Activated CD8-positive, alpha-beta memory T cell treated with anti-CD3 and anti-CD28 coated beads, Interleukin-2, amount 10 ng/mL, durations not matched to agents 7 days and 5 days (primary cell): ENCODE measurements at places on chromosomes 12 and 14.
A peak's percentile ranks its signal among the peaks of the same experiment; 100 is the strongest.

DNA sequence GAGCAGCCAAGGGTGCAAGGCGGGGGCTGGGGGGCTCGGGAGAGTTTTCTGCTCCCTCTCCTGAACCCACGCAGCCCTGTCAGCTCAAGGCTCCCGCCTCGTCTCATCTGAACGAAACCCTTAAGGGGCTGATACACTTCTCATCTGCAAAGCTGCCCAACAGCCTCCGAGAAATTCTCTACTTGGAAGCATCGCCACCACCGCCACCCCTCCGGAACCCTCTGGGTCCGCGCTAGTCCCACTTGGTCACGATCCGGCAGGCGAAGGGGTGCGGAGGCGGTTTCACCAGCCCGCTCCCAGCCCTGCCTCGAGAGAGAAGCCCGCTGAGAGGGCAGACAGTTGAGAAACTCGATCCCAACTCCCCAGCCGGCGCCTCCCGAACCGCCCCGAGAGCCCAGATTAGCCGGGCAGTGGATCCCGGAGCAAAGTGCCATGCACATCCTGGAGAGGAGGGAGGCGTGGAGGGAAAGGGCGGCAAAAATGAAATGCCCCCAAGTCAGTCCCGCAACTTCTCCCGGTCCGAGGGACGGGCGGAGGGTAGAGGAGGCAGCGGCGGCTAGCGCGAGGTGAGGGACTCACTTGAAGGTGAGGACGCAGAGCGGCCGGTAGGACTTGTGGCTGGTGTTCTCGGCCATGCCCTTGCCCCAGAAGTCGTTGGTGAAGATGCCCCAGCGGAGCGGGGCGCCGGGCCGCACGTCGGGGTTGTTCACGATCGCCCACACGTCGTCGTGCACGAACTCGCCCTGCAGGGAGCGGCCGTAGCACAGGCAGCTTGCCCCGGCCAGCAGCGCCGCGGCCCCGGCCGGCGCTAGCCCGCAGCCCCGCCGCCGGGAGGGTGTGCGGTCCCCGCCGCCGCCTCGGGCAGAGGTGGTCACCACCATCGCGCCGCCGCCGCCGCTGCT is 620 bp downstream of the TMTC1 start:
- H3K4me1 ChIP-seq: peaks cover 8% of the 10 kb centered on the region
- no peak for DNase-seq
- no peak overlapping the region for H3K27ac ChIP-seq
- no peaks in the 10 kb centered on the region for H3K36me3 ChIP-seq
- peaks cover 47% of the 10 kb centered on the region for H3K27me3 ChIP-seq

DNA sequence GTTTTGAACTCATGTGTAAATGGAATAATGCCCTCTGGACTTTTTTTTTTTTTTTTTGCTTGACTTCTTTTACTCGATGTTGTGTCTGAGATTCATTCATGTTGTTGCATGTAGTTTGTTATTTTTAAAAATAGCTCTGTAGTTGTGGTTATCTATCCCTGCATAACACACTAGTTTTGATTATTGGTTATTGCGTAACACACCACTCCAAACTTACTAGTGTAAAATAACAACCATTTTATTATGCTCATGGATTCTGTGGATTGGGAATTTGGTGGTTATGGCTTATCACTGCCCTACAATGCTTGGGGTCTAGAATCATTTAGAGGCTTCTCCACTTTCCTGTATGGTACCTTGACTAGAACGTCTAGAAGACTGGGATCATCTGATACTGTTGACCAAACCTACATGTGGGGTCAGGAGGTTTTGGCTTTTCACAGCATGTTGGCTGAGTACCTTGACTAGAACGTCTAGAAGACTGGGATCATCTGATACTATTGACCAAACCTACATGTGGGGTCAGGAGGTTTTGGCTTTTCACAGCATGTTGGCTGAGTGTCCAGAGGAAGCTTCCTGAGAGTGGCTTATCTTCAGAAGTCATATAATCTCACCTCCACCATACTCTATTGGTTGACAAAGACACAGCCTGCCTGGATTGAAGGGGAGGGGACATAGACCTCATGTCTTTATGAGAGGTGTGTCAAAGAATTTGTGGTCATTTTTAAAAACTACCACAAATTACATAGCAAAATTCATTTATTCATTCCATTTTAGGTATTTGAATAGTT is 11.6 kb downstream of the VRK1 start:
- peaks cover 48% of the 10 kb centered on the region for H3K4me1 ChIP-seq
- no peak overlapping the region for H3K27ac ChIP-seq
- H3K36me3 ChIP-seq: peaks cover 35% of the 10 kb centered on the region
- no peak overlapping the region for H3K4me3 ChIP-seq
- H3K27me3 ChIP-seq: no peaks in the 10 kb centered on the region
- DNase-seq: no peak

GRCh38 chr14:76917745-76918255 is 91.6 kb downstream of the LRRC74A start:
- DNase-seq: no peak
- no peak overlapping the region for H3K4me3 ChIP-seq
- no peaks in the 10 kb centered on the region for H3K27me3 ChIP-seq
- H3K27ac ChIP-seq: no peak overlapping the region

DNA sequence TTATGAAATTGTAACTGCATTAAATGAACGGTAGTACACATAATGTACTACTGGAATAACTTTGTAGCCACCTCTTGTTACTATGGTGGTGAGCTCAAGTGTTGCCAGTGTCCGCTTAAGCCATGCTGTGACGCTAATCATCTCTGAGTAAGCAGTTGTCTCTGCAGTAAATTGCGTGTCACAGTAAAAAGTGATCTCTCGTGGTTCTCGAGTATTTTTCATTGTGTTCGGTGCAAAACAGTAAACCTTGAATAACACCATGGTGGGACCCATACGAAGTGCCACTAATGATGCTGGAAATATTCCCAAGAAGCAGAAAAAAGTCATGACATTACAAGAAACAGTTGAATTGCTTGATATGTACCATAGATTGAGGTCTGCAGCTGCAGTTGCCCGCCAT is 524.8 kb downstream of the SOX5 start:
- no peaks in the 10 kb centered on the region for H3K4me1 ChIP-seq
- H3K36me3 ChIP-seq: no peaks in the 10 kb centered on the region
- H3K4me3 ChIP-seq: no peak overlapping the region
- H3K27ac ChIP-seq: no peak overlapping the region
- H3K27me3 ChIP-seq: no peaks in the 10 kb centered on the region
- DNase-seq: no peak

DNA sequence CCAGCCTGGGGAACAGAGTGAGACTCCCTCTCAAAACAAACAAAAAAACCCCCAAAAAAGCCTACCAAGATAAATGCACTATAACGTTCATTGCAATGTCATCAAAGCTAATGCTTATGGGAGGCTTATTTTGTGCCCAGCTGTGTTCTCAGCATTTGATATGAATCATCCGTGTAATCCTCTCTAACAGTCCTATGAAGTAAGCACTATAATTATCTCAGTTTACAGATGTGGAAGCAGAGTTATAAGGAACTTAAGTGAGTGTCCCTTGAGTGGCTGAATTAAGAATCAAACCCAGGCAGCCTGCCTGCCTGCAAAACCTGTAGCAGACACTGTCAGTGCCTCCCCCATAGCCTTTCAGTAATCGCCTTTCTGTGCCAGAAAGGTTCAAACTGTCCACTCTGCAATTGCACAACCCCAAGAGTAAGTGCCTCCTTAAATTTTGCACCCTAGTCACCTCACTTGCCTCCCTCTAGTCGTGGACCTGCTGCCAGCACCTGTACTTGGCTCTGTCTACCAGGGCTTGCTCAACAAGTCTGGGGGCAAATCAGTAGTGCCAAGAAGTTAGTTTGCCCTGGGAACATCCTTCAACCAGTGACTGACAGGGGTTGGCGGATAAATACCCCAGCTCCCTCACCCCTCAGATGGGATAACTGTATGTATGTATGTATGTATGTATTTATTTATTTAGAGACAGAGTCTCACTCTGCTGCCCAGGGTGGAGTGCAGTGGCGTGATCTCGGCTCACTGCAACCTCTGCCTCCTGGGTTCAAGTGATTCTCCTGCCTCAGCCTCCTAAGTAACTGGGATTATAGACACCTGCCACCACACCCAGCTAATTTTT is 23.8 kb upstream of the PPP1CC start:
- H3K27me3 ChIP-seq: no peaks in the 10 kb centered on the region
- DNase-seq: no peak
- H3K27ac ChIP-seq: no peak overlapping the region

DNA sequence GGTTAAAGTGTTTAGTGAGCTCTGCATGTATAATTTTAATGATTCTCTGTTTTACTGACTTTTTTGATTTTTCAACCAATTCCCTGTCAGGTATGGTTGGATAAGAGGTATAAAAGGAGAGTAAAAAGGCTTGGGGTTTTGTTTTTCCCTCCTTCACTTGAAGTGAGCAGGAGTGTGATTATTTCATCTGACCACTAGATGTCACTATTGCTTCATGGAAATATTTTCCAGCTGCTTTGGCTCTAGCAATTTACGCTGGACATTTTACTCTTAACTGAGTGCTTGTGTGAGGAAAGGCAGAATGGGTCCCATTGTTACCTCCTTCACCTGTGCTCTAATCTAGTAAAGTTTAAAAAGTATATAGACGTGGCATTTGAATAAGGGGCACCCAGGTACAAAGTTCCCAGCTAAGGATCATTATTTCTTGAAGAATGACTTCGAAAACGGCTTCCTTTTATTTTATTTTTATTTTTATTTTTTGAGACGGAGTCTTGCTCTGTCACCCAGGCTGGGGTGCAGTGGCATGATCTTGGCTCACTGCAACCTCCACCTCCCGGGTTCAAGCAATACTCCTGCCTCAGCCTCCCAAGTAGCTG is 66.5 kb downstream of the TBC1D30 start:
- no peaks in the 10 kb centered on the region for H3K36me3 ChIP-seq
- no peak for DNase-seq
- H3K4me3 ChIP-seq: no peak overlapping the region
- H3K4me1 ChIP-seq: peaks cover 2% of the 10 kb centered on the region
- H3K27ac ChIP-seq: no peak overlapping the region

DNA sequence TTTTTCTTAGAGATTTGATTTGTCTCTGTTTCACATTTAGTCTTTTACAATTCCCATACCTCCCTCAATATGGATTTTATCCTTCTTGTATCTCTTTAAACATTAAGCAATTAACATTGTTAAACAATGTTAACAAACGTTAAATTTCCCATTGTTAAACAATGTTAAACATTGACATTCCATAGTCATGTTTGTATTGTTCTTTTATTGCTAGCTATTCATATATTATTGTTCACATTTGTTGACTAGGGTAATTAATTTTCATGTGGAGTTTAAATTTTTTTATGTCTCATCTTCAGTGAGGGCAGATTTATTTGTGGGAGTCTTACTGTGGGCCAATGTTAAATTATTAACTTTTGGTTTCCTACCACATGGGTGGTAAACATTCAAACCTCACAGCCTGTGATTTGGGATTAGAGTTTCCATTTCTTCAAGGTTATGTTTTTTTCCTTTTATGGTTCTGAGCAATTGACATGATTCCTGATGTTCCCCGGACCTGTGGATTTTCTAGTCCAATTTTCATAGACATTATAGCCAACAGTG is 294.3 kb downstream of the ALG10B start:
- no peak for DNase-seq
- H3K27ac ChIP-seq: no peak overlapping the region
- H3K27me3 ChIP-seq: no peaks in the 10 kb centered on the region
- H3K4me3 ChIP-seq: no peak overlapping the region
- H3K36me3 ChIP-seq: no peaks in the 10 kb centered on the region

DNA sequence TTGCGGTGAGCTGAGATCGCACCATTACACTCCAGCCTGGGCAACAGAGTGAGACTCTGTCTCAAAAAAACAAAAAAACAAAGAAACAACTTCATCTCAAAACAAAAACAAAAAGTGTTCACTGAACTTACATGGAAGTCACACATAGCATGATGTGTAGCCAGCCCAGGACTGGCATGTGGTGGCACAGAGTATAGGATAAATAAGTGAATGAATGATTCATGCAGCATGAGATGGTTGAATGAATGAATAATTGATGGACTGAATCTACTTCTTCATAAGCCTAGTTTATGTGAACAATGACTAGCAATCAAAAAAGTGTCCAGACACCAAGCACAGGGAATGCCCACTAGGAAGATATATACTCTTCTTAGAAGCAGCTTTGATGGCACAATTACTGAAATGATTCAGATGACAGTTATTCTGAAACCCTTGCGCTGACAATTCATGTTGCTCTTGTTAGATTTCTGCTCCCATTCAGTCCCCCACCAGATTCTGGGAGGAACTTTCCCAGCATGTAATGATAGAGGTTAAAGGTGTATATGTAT is 31.6 kb upstream of the SERPINA6 start:
- no peak overlapping the region for H3K27ac ChIP-seq
- H3K4me3 ChIP-seq: no peak overlapping the region
- H3K36me3 ChIP-seq: no peaks in the 10 kb centered on the region
- peaks cover 10% of the 10 kb centered on the region for H3K27me3 ChIP-seq
- no peak for DNase-seq
- no peaks in the 10 kb centered on the region for H3K4me1 ChIP-seq

DNA sequence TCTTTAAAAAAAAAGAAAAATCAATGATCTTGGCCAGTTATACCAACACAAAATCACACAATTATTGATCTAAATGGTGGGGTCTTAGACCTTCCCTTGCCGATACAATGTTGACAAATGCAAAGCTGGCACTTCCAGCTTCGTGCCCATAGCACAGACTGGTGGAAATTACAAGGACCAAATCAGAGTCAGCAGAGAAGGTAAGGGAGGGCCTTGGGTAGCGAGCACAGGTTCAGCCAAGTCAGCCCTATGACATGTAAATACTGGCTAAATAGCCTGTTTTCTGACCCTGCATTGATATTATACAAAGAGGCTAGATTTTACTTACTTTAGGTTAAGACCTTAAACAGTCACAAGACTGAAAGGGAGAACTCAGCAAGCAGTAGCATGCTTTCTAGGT is 30.3 kb upstream of the WDR89 start:
- no peak overlapping the region for H3K27ac ChIP-seq
- peaks cover 2% of the 10 kb centered on the region for H3K36me3 ChIP-seq
- no peaks in the 10 kb centered on the region for H3K4me1 ChIP-seq
- no peak overlapping the region for H3K4me3 ChIP-seq
- DNase-seq: no peak
- no peaks in the 10 kb centered on the region for H3K27me3 ChIP-seq

GRCh38 chr12:66984962-66985361 is 284.2 kb upstream of the CAND1 start:
- H3K27me3 ChIP-seq: peaks cover 23% of the 10 kb centered on the region
- no peak overlapping the region for H3K4me3 ChIP-seq
- H3K4me1 ChIP-seq: no peaks in the 10 kb centered on the region
- no peak overlapping the region for H3K27ac ChIP-seq
- no peak for DNase-seq

- H3K27me3 ChIP-seq: peaks cover 15% of the 10 kb centered on the region
- H3K27ac ChIP-seq: no peak overlapping the region
- no peak overlapping the region for H3K4me3 ChIP-seq
- H3K36me3 ChIP-seq: no peaks in the 10 kb centered on the region
- peaks cover 2% of the 10 kb centered on the region for H3K4me1 ChIP-seq
Observed at GRCh38 chr12:78865516-78865915, 942 bp downstream of the SYT1 start.

GRCh38 chr14:67666750-67667449 is 7.5 kb downstream of the VTI1B start:
- peak overlapping the region; percentile 70 for H3K27ac ChIP-seq
- H3K4me1 ChIP-seq: peaks cover 41% of the 10 kb centered on the region
- peak; percentile 52 for DNase-seq
- H3K36me3 ChIP-seq: peaks cover 7% of the 10 kb centered on the region
- no peak overlapping the region for H3K4me3 ChIP-seq
